ENCODE measurements at places on chromosomes 4 and X.

GRCh38 chr4:189129044-189129694, 811.5 kb upstream of the FRG1 start:
- no peaks in the 10 kb centered on the region for H3K4me1 ChIP-seq
- no peaks in the 10 kb centered on the region for H3K36me3 ChIP-seq
- no peak overlapping the region for H3K4me3 ChIP-seq
- no peaks in the 10 kb centered on the region for H3K27me3 ChIP-seq
- H3K27ac ChIP-seq = no peak overlapping the region
- DNase-seq = no peak

- no peak overlapping the region for H3K27ac ChIP-seq
- H3K27me3 ChIP-seq = peaks cover 24% of the 10 kb centered on the region
- DNase-seq = no peak
- no peaks in the 10 kb centered on the region for H3K4me1 ChIP-seq
- no peak overlapping the region for H3K4me3 ChIP-seq
- peaks cover 10% of the 10 kb centered on the region for H3K36me3 ChIP-seq
These were observed 37.3 kb upstream of the TRIM2 start for GRCh38 chr4:153166716-153167501.

GRCh38 chr4:3042226-3042625, 32.1 kb downstream of the HTT-AS start:
- H3K27ac ChIP-seq = peak overlapping the region; percentile 97
- H3K4me1 ChIP-seq = peaks cover 77% of the 10 kb centered on the region
- no peak for DNase-seq
- H3K27me3 ChIP-seq = no peaks in the 10 kb centered on the region
- H3K36me3 ChIP-seq = peaks cover 7% of the 10 kb centered on the region

DNA sequence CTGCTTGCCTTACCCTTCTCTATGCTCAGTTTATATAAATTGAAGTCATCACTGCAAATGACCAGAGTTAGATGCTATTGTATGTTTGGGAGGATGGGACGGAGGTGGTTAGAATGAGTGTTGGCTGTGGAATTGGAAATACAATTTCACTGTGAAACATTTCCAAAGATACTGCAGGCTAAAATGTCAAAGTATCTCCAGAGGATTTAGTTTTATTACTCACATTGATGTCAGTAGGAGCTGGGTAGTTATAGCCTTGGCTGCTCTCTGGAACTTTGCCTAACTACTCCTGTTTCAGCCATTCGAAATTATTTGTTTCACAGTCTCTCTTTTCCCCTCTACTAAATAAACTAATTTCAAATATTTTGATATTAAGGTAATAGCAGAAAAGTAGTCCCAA, 92.6 kb upstream of the PPP3CA start:
- H3K27me3 ChIP-seq = no peaks in the 10 kb centered on the region
- H3K27ac ChIP-seq = peak overlapping the region; percentile 43
- H3K36me3 ChIP-seq = no peaks in the 10 kb centered on the region
- no peak overlapping the region for H3K4me3 ChIP-seq

GRCh38 chrX:21374994-21375707, 933 bp downstream of the CNKSR2 start:
- peak; percentile 7 for DNase-seq
- H3K27me3 ChIP-seq = no peaks in the 10 kb centered on the region
- H3K27ac ChIP-seq = peak overlapping the region; percentile 91
- H3K36me3 ChIP-seq = no peaks in the 10 kb centered on the region
- peaks cover 32% of the 10 kb centered on the region for H3K4me1 ChIP-seq
